Activated CD4-positive, alpha-beta memory T cell treated with anti-CD3 and anti-CD28 coated beads for 36 hours (primary cell): ENCODE measurements at places on chromosomes 11 and 22. TPM values are rescaled to one million over a fixed set of nuclear protein-coding genes. Genes with fewer than 3 reads are reported as not detected.
A peak's percentile ranks its signal among the peaks of the same experiment; 100 is the strongest.

Gene MYEOV
- total RNA-seq = not detected

Gene GAS2
- 0.85 TPM for total RNA-seq

GRCh38 chr22:46196278-46196677 is 46.0 kb downstream of the PPARA start:
- no peak overlapping the region for H3K4me3 ChIP-seq
- H3K36me3 ChIP-seq = peaks cover 10% of the 10 kb centered on the region
- no peak for DNase-seq
- H3K4me1 ChIP-seq = no peaks in the 10 kb centered on the region
- H3K27me3 ChIP-seq = no peaks in the 10 kb centered on the region

DNA sequence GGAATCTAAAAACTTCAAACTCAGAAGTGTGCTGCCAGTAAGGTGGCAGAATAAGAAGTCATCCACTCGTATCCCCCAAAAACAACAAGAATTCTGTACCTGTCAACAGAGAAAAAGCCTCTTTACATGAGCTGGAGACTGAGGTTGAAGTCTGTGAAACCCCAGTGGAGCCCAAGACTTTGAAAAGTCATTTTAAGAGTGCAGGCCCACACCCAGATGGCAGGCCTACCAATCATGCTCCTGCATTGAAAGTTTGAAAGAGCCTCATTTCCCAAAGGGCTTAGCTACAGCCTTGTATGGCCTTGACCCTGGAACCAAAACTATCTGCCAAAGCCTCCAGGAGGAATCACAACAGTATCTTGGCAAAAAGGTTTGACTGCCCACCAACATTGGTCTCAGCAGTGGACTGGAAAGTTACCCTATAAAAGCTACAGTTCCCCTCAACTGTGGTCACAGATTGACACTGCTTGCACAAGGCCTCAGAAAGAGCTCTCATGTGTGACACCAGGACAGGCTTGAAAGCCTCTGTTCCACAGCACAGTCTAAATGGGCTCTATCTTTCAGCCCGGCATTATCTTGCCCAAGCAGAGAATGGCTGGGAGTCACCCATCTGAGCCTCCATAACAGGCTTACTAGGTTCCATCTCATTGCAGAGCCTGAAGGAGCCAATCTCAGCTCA is 47.7 kb downstream of the SLC22A9 start:
- H3K4me1 ChIP-seq = peaks cover 16% of the 10 kb centered on the region
- H3K36me3 ChIP-seq = peaks cover 1% of the 10 kb centered on the region
- H3K4me3 ChIP-seq = no peak overlapping the region
- DNase-seq = no peak
- peaks cover 2% of the 10 kb centered on the region for H3K27me3 ChIP-seq
- no peak overlapping the region for H3K27ac ChIP-seq

- DNase-seq = no peak
- H3K4me1 ChIP-seq = no peaks in the 10 kb centered on the region
- no peaks in the 10 kb centered on the region for H3K36me3 ChIP-seq
- H3K4me3 ChIP-seq = no peak overlapping the region
Observed at GRCh38 chr22:34798605-34799004, 267.4 kb upstream of the ISX start.

DNA sequence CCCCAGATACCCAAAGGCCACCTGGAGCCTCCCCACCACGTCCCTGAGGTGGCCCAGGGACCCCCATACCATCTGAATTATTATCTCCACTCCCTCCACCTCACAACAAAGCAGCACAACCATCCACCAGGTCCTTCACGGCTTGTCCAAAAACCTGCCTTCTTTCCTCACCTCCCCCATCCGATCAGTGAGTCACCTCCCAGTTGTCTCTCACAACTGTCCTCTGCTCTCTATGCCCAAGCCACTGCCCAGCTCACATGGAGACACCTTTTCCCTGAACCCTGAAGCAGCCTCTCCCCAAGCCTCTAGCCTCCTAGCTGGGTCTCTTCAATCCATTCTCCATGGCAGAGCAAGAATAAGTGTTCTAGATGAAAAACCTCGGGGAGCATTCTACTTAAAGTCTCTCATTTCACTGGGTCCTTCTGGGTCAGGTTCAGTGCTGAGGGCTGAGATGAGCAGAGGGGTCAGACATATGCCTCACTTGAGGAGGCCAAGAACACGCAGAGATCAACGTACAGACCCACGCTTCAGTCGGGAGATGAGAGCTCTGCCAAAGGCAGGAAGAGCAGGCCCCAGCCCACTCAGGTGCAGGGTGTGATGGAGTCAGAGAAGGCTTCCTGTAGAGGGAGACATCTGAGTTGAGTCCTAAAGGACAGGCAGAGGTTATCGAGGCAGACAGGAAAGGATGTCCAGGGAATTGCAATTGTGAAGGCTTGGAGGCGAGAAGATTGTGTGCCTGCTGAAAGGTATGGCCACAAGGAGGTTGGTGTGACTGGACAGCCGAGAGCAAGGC is 74.7 kb downstream of the PDE2A start:
- H3K36me3 ChIP-seq = no peaks in the 10 kb centered on the region
- H3K27ac ChIP-seq = no peak overlapping the region
- H3K4me1 ChIP-seq = no peaks in the 10 kb centered on the region

DNA sequence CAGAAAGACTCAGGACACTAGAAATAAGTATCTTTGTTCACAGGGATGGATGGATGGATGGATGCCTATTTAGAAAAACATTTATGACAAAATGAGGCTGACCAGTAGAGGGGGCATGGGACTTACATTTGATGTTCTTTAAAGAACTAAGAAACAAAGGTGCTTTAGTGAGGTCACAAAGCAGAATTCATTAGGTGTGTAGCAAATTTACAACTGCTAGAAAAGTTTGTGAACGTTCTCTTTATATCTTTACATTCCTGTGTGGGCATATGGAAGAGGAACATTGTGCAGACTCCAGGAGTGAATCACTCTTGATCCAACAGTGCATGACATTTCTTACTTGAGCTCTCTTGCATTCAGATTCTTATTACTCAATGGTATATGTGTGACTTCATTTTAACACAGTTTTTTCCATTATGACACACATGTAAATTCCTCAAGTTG is 15.8 kb upstream of the SIK2 start:
- peak; percentile 35 for DNase-seq
- H3K27me3 ChIP-seq = no peaks in the 10 kb centered on the region
- H3K4me3 ChIP-seq = no peak overlapping the region
- no peaks in the 10 kb centered on the region for H3K4me1 ChIP-seq
- no peaks in the 10 kb centered on the region for H3K36me3 ChIP-seq

- no peaks in the 10 kb centered on the region for H3K27me3 ChIP-seq
- peak overlapping the region; percentile 97 for H3K27ac ChIP-seq
- H3K4me3 ChIP-seq = peak overlapping the region; percentile 86
- no peak for DNase-seq
- H3K36me3 ChIP-seq = peaks cover 54% of the 10 kb centered on the region
Observed at GRCh38 chr22:30265131-30265720, 1.4 kb downstream of the OSM start.

GRCh38 chr11:110654456-110654855 is 57.8 kb downstream of the ARHGAP20 start:
- no peaks in the 10 kb centered on the region for H3K36me3 ChIP-seq
- H3K27ac ChIP-seq = no peak overlapping the region
- no peaks in the 10 kb centered on the region for H3K4me1 ChIP-seq
- H3K4me3 ChIP-seq = no peak overlapping the region

- H3K36me3 ChIP-seq = no peaks in the 10 kb centered on the region
- H3K27ac ChIP-seq = no peak overlapping the region
- H3K4me3 ChIP-seq = no peak overlapping the region
Observed at GRCh38 chr22:20224917-20225692, 43.0 kb downstream of the RTN4R start.

DNA sequence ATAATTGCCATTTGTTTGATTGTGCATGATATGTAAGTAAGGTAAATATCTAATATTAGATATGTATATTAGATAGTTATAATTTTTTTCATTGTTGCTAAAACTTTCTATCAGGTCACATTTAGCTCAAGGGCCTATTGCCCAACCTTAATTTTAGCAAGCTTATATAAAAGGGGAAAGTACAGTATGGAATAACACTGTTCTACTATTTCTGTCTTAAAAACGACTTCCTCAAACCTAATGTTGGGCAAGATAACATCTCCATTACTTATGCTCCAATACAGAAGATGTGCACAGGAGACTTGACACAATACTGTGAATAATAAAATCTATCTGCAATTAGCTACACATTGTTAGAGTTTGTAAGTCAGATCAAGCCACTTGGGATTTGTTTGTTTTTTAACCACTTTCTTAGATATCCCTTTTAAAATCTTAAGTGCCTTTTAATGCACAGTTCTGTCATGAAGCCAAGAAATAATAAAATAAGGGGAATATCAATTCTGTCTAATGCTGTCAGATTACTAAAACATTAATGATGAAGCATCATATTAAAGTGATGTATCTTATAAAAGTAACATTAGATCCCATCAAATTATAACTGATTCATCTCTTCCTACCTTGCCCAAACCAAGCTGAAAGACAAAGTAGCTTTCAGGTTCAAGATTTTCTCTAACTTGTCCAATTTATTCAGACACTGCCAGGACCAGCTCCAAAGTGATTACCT is 98.1 kb downstream of the SIK3 start:
- DNase-seq = no peak
- H3K4me3 ChIP-seq = no peak overlapping the region
- H3K27ac ChIP-seq = no peak overlapping the region
- peaks cover 6% of the 10 kb centered on the region for H3K36me3 ChIP-seq
- peaks cover 69% of the 10 kb centered on the region for H3K4me1 ChIP-seq

- no peak overlapping the region for H3K27ac ChIP-seq
- H3K4me3 ChIP-seq = no peak overlapping the region
- DNase-seq = no peak
- H3K36me3 ChIP-seq = peaks cover 42% of the 10 kb centered on the region
Observed at GRCh38 chr11:117284053-117284452, 7.1 kb upstream of the BACE1-AS start.

GRCh38 chr11:133350045-133350444 is 182.3 kb downstream of the OPCML start:
- H3K27ac ChIP-seq = no peak overlapping the region
- H3K4me3 ChIP-seq = no peak overlapping the region
- no peaks in the 10 kb centered on the region for H3K36me3 ChIP-seq
- no peaks in the 10 kb centered on the region for H3K4me1 ChIP-seq
- DNase-seq = no peak

GRCh38 chr11:65720211-65720934 is at the start of gene RNASEH2C:
Gene RNASEH2C, minus strand, starts transcription at chr11:65720798. Its CDS starts 40 bp downstream, at chr11:65720758.
- H3K27ac ChIP-seq = peak within 1 kb of the TSS; percentile 85
- peak within 1 kb of the TSS; percentile 98 for H3K4me3 ChIP-seq
- peak; percentile 89 for DNase-seq
- peaks cover 24% of the 10 kb centered on the region for H3K4me1 ChIP-seq
- H3K36me3 ChIP-seq = peaks cover 34% of the 10 kb centered on the region

DNA sequence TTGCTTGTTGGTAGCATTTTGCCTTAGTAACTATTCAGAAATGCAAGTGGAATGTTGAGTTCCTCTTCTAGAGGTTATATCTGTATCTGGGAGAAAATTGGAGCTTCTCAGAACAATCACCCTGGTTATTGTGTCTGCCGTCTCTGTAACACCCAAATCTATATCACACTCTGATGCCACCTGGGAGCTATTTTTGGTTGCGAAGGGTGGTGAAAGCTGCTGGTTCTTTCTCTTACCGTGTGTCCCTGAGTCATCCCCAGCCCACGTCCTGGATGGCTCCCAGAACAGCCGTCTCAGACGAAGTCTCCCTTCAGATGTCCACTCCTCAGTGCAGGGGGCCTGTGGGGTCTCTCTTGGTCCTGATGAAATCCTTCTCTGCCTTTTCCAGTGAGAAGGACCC is 83.5 kb downstream of the C22orf31 start:
- H3K4me1 ChIP-seq = peaks cover 3% of the 10 kb centered on the region
- H3K36me3 ChIP-seq = no peaks in the 10 kb centered on the region
- H3K27ac ChIP-seq = no peak overlapping the region
- peaks cover 19% of the 10 kb centered on the region for H3K27me3 ChIP-seq
- no peak overlapping the region for H3K4me3 ChIP-seq

GRCh38 chr11:8760896-8761295 is 78.3 kb downstream of the RPL27A start:
- no peak for DNase-seq
- H3K4me1 ChIP-seq = no peaks in the 10 kb centered on the region
- no peaks in the 10 kb centered on the region for H3K36me3 ChIP-seq

DNA sequence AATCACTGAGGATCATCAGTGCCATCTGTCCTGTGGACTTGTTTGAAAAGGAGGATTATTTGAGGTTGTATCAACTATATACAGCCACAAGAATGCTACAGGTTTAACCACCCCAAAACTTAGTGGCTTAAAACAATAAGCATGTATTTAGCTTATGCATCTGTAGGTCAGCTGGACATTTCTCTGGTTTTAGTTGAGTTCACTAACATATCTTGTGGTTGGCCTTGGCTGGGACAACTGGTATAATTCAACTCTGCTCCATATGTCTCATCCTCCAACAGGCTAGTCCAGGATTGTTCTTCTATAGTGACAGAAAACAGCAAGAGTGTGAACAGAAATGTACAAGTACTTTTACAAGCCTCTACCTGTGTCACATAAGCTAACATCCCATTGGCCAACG is 49.9 kb upstream of the SOX6 start:
- no peaks in the 10 kb centered on the region for H3K36me3 ChIP-seq
- H3K4me1 ChIP-seq = no peaks in the 10 kb centered on the region
- no peak overlapping the region for H3K4me3 ChIP-seq
- no peak overlapping the region for H3K27ac ChIP-seq
